ENCODE measurements at places on chromosomes 3 and 15.
A peak's percentile ranks its signal among the peaks of the same experiment; 100 is the strongest.

DNA sequence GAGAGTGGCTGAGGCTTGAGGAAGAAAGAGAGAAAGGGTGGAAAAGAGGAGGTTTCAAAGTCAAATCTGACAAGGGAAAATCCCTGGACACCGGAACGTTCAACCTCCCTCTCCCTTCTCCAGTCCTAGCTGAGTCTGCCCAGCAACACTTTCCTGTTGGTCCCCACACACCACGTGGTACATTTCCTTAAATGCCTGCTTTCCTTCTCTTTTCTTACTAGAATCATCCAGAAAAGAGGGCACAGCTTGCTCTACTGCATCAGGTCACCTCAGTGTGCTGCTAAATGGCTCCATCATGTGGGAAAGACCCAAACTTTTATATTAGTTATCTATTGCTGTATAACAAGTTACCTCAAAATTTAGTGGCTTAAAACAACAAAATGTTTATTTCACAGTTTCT is 181.2 kb downstream of the NECTIN3 start:
- peak; percentile 1 for DNase-seq

DNA sequence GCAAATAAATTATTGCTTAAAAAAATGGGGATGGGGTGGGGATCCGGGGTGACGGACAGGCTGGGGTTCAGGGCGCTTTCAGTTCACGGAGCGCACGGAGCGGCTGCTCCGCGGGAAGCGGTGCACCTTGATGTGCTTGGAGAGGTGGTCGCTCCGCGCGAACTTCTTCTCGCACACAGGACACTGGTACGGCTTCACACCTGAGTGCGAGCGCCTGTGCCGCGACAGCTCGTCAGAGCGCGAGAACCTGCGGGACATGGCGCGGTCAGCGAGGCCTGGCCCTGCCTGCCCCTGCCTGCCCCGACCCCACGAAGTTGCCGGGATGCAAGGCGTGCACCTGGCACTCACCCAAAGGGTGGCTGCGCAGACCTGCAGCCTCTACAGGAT is 13.6 kb downstream of the KLF15 start:
- no peak for DNase-seq

DNA sequence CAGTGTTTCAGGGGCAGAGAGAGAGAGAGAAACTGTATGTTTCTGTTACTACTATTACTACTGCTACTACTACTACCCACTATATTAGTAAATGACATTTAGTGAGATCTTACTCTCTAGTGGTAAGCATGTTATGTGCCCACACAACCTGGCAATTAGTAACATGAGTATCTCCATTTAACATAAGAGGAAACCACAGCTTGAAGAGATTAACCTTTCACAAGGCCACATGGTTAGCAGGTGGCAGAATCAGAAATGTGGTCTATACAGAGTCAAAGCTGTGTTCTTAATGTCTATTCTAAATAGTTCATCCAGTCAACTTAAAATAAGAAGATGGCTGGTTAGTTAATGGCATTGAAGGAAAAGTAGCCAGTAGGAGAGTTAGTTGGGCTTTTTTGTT is 961.6 kb downstream of the MCTP2 start:
- DNase-seq = no peak

GRCh38 chr15:70137967-70138366 is 40.2 kb upstream of the TLE3 start:
- no peak for DNase-seq

- no peak for DNase-seq
These were observed 6.8 kb downstream of the USP4 start for GRCh38 chr3:49333091-49333490.

GRCh38 chr3:42224178-42224577 is 41.8 kb downstream of the CCK start:
- no peak for DNase-seq

- no peak for DNase-seq
These were observed 784.6 kb downstream of the NR2F2 start for GRCh38 chr15:97114900-97115760.

DNA sequence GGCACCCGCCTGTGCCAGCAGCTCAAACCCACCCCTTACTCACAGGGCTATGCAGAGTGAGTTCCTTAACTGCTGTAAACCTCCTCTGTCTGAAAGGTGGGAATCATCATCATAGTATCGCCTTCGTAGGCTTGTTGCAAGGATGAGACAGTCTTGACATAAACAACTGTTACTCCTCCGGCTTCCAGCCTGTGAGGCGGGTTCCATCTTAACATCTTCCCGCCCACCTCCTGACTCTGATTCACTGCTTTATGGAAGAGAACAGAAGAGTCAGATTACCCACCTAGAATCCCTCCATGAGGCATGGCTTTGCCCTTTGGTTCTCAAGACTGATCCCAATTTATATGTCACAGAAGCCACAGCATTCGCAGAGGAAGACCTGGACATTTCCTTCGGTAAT is 21.9 kb downstream of the POLR2M start:
- DNase-seq = no peak

DNA sequence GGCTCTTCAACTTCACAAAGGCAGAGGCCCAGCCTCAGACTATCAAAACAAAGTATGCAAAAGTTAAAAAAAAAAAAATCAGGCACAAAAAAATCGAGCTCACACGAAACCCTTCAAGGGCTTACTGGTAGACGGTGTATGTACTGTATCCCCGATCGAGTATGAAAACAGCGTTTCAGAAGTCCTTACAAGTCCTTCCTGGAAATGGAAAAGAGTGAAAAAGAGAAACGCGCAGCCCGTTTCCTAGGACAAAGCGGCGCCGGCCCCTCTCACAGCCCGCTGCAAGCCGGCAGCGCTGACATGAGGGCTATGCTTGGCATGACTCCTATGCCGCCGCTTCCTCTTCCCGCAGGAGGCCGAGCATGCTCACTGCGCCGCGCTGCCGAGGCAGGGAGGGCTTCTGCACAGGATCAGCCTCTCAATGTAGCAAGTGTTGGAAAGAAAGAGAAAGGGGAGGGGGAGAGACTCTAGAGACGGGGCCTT is at the start of gene VGLL4:
VGLL4 (minus strand) TSS at position 311 of the 483 bp plus-strand sequence. CDS start 397 bp downstream, outside the sequence.
- DNase-seq = peak; percentile 91

- no peak for DNase-seq
These were observed 17.9 kb upstream of the ACAD9 start for GRCh38 chr3:128861491-128861890.

DNA sequence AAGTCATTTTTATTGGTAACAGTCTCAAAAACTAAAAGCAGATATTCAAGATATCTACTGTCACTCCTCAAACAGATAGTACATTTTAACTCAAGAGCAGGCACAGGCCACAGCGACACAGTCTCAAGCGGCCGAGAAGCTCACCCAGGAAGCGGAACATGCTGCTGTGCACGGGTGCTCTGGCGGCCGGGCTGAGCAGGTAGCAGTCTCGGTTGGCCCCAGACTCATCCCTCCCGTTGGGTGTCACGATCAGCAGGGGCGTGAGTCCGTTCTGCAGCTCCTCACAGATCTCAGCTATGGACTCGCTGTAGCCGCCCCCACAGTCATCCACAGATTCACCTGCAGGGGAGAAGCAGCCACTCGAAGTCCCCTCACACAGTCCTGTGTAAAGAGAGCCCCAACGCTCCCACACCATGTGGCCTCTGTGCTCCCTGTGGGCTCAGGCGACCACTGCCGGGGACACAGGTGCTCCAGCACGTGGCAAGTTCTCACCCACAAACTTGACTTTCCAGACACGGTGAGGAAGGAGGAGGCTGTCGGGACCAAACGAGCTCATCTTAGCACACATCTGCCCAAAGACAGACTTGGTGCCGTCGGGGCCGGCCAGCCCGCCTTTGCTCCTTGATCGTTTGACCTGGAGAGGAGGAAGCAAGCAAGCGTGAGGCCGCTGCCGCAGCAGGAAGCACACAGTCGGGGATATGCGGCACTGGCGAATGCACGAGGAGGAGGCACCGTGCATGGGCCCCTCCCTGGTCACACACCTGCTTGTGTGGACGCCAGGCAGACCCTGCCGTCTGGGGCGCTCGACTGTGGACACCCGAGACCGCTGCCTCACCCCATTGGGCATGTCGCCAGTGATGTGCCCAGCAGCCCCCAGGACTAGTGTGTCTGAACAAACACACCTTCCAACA is 17.7 kb upstream of the OCA2 start:
- no peak for DNase-seq

- no peak for DNase-seq
These were observed 432.1 kb upstream of the CFAP20DC start for GRCh38 chr3:59481776-59482400.

- peak; percentile 44 for DNase-seq
These were observed 66.7 kb downstream of the SLC6A1 start for GRCh38 chr3:11059090-11059798.
